Motor neuron (in vitro differentiated cells): ENCODE measurements at places on chromosomes 11 and 22. TPM values are rescaled to one million over a fixed set of nuclear protein-coding genes. Genes with fewer than 3 reads are reported as not detected.
A peak's percentile ranks its signal among the peaks of the same experiment; 100 is the strongest.

The BRSK2 gene
- 17.8 and 18.2 TPM in 2 replicates for total RNA-seq

The TCN1 gene
- not detected in 2 replicates for total RNA-seq

The OVOL1 gene
- 0.22 TPM in 1 of 2 replicates, not detected in the other for total RNA-seq

The ELMOD1 gene
- 4.9 and 22.7 TPM in 2 replicates for total RNA-seq

The ARFIP2 gene
- total RNA-seq: 62.3 and 64.7 TPM in 2 replicates

The PARVA gene
- 4.8 and 5.6 TPM in 2 replicates for total RNA-seq

The RAB6A gene
- total RNA-seq: 71.0 and 75.0 TPM in 2 replicates

The TRPM5 gene
- 0.14 TPM in 1 of 2 replicates, not detected in the other for total RNA-seq

- peak; percentile 95 for ATAC-seq
Observed at GRCh38 chr11:128745311-128746136, 51.7 kb downstream of the FLI1 start.

- ATAC-seq: no peak
Observed at GRCh38 chr11:37595845-37596244, 997.8 kb upstream of the RAG2 start.

DNA sequence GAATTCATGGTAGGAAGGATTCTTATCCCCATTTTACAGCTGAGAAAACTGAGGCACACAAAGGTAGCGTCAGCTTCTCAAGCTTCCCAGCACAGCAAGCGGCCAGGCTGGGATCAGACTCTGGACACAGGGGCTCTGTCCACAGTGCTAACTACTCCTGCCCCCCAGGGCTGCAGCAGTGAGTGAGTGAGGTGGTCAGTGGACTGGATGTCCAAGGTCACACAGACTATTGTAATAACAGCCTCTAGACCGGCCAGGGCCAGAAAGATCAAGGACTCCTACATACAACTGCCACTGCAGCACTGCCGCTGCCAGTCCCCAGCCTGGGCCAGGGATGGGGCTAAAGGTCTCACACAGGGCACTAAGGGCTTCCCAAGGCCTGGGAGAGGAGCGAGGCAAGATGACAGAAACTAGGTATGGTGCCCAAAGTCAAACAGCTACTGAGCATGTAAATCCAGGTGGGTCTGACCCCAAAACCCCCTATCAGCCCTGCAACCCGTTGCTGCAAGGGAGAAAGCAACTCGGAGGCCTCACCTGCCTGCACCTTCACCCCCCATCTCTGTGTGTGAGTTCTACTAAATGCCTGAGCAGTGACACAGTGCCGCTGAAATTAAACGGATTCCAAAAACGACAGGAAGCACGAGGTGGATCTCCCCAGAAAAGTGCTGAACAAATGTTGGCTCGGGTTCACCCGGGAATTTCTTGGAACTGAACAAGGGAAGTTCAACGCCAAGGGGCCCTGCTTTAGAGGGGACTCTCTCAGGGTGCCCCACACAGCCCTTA, 161.8 kb upstream of the GRK3 start:
- ATAC-seq: no peak

DNA sequence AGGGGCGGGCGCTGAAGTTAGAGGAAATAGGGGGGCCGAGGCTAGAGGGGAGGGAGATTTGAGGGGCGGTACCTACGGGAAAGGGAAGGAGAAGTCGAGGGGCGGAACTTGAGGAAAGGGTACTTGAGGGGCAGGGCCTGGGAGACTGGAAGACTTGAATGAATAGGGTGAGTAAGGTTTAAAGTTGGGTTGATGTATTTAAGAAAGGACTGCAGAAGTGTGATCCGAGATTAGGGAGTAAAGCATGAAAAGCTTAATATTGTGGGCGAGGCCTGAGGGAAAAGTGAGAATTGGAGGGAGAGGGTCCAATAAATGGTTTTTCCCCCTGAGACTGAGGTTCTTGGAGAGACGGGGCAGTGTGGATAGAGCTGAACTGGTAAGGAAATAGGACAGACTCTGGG, 723 bp downstream of the HSCB start:
- no peak for ATAC-seq

DNA sequence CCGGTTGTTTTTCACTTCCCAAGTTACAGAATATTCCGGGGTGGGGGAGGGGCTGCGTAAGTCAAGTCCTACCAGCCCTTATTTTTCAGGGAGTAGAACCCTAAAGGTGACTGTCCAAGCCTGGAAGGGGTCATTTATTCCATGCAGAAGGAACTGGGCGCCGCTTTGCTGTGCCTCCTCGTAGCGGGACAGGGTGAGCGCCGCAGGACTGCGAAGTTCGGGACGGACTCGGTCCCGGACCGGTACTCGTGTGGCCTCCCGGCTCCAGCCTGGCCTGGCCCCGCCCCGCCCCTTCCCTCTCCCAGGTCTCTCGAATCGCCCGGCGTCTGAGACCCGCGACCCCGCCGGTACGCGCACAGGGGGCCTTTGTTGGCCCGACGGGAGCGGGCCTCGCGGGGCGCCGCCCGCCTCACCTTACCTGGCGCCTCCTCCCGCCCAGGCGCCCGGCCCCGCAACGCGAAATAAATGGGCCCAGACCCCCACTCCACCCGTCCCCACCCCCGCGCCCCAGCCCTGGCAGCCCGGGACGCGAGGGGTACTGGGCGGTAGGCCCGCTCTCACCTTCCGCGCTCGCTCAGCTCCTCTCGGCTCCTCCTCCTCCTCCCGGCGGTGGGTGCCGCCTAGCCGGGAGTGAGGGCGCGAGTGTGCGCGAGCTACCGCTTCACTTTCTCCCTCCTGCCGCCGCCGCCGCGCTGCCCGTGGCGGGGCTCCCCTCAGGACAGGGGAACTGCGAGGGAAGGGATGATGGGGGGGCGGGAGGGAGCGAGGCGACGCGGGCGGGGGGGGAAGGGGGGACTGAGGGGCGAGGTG, 698 bp downstream of the PAK1 start:
- peak; percentile 62 for ATAC-seq

DNA sequence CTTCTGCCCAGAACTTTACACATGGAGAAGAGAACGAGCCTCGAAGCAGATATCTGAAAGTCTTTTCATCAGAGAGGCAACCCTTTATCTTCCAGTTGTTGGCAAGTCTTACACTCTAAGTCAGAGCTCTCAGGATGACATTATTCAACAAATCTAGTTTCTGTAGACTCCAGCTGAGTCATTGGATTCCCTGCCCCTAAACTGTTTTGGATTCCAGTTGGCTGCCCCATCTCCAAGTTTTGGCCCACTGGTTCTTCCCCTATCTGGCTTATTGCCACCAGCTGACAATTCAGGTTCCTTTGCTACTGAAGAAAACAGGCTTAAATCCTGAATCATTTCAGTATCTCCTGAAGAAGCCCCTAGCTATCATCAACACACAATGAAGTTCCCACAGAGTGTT, 14.2 kb downstream of the SAAL1 start:
- no peak for ATAC-seq

DNA sequence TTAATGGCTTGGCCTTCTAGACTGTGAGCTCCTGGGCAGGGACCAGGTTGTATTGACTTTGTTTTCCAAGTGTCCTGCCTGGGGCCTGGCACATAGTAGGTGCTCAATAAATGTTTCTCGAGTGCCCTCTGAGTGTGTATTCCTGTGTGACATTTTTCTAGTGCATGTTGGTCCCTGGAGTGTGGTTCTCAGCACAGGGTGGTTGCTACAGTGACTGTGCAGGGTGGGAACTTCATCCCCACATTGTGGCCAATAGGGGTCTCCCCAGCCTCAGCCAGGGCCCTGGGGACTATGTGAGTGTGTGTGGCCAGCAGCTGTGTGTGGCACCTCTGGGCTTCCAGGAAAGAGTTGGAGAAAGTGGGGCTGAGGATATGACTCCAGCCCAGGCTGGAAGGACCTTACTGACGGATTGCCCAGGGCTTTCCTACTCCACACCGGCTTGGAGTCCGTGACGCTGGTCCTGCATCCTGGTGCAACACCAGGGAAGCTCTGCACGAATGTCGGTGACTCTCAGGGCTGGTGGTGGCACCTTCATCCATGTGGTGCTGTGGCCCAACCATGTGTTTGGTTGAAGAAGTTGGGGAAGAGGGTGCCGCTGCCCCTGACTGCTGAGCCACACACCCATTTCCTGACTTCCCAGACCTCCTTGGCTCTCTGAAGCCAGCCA, 9.0 kb upstream of the MARK2 start:
- peak; percentile 55 for ATAC-seq

- ATAC-seq: no peak
Observed at GRCh38 chr22:48555606-48556005, 1272.1 kb downstream of the BRD1 start.

DNA sequence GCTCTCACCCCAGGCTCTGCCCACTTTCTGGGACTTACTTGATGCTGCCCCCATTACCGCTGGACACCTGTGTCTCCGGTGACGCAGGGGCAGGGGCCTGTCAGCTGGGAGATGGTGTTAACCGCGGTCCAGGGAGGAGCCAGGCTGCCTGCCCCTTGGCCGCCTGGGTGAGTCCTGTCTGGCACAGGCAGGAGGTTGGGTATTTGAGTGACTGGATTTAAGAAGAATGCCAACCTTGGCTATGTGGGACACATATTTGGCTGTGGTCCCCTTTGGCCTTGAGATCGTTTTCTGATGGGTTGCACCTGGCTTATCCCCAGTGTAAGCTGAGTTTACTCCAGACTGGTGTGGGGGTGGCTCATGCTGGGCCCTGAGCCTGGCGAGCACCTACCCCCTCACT, 2.5 kb downstream of the MUC6 start:
- no peak for ATAC-seq

DNA sequence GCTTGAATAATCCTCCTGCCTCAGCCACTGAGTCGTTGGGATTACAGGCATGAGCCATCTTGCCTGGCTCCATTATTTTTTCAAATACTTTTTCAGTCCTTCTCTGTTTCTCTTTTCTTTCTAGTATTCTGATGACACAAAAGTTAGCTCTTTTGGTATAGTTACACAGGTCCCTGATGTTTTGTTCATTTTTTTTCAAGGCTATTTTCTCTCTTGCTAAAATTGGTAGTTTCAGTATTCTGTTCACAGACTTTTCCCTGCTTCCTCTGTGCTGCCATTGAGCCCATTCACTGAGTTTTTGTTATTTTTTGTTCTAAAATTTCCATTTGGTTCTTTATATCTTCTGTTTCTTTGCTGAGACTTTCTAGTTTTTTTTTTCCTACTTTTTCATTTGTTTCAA, 166.5 kb downstream of the UVRAG start:
- no peak for ATAC-seq

DNA sequence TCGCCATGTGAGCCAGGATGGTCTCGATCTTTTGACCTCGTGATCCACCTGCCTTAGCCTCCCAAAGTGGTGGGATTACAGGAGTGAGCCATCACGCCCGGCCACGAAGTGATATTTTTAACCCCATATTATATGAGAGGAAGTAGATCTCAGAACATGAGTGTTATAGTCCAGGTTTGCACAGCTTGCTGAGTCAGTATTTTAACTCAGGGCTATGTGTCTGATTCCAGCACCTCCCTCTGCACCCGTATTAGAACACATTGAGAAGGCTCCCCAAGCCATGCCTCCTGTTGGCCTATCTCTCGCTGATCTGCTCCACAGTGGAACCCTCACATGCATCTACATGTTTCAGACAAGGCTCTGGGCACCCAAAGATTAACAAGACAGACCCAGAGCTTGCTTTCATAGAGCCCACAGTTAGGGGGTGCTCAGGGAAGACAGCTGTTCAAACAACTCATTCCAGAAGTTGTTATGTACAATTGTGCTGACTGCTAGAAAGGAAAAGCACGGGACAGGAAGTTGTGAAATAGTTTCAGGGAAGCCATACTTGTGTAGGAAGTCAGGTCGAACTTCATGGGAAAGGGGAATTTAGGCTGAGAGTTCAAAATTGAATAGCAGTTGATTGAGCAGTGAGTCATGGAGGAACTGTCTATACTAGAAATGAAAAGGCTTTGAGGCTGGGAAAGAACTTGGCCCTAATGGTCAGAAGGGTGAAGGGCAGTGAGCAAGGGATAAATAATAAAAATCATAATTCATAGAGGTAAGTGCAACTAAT, 49.3 kb upstream of the CLPB start:
- ATAC-seq: peak; percentile 53

- no peak for ATAC-seq
Observed at GRCh38 chr11:134287561-134287960, 11.4 kb downstream of the GLB1L3 start.

DNA sequence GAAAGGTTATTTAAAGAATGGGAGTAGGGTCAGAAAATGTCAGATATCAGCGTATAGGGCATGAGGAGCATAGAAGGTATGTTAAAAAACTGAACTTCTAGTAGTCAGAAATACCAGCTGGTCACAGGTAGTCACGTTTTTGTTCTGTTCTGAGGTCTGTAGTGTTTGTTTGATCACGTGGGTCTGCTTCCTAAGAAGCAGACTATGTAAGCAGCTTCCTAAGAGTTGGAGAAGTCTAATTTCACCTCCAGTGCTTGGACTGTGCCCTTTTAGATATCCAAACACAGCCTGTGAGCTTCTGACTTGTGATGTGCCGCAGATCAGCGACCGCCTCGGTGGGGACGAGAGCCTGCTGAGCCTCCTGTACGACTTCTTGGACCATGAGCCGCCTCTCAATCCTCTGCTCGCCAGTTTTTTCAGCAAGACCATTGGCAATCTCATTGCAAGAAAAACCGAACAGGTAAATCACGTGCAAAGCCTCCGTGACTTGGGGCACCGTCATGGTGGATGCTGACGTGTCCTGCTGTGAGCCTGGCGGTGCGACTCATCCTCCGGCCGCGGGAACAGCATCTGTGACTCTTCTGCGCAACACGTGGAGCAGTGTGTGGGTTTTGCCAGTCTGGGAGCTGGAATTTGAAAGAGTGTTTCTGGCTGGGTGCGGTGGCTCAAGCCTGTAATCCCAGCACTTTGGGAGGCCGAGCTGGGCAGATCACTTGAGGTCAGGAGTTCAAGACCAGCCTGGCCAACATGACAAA, 63.5 kb downstream of the PPP6R2 start:
- ATAC-seq: no peak

GRCh38 chr22:41377846-41378245, 3.9 kb upstream of the TEF start:
- no peak for ATAC-seq

DNA sequence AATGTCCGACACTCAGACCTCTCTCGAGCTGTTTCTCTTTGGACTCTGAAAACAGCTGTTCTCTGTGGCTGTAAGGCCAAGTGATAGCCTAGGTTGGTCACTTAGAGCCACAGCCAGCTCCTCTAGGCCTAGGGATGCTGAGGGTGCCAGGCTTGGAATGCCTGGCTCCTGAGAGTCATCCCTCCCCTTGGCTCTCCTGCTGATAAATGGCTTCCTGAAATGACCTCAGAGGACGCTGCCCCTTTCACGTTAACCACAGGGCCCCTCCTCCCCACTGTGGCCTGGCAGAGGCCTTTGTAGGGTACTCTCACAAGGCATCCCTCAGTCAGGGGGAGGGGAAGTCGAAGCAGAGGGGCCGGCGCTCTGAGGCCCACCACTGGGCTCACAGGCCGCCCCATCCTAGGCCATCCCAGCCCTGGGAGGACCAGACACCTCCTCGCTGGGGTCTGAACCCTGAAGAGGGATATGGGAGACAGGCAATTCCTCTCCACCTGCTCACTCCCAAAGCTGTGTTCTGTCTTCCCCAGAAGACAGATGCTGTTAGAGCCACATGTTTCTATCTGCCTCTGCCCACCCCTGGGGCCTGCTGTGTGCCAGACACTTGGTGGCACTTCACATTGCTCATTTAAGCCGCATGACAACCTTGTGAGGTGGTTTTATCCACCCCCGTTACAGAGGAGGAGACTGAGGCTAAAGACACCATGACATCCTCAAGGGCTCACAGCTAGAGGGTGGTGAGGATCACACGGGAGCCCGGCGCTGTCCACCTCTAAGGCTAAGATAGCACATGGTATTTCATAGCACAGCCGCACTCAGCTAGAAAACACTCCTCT, 50.9 kb downstream of the ARFGAP3 start:
- ATAC-seq: peak; percentile 65
